ENCODE measurements at places on chromosomes 16 and 17. TPM values are rescaled to one million over a fixed set of nuclear protein-coding genes. Genes with fewer than 3 reads are reported as not detected.

DNA sequence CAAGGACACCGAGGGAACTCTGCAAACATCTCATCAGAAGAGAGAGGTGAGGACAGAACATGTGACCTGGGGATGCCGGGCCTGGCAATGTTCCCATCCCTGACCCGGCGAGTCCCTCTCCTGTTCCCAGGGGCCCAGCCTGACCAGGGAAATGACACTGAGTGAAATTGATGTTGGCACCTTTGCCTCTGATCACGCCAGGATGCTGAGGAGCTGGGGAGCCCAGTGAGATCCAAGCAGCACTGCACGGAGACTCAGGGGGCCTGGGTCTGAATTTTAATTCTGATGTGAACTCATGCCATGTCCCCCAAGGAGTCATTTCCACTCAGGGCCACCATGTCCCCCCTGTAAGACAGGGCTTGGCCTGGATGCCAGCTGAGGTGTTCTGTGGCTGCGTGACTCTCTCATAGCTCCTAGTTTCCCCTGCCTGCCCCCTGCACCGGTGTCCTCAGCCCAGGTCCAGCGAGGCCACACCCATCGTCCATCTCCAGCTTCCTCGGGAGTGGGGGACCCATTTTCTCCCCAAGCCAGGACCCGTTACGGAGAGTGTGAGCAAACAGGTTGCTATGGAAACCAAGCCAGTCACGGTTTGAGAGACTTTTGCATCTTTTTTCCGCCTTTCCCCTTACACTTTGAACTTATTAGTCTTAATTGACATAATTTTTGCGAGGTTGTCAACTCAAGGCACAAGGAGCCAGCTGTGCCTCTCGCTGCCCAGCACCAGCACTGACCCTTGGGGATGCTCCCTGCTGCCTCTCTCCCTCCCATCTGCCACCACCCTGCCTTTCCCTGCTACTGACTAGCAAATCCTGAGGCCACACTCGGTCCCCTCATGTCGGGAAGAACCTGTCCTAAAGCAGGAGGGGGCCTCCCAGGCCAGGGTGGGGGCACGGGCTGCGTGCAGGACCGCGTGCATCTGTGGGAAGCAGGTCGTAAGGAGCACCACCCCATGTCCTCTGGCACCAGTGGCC, 150.0 kb downstream of the SDK2 start:
- no peak for DNase-seq

DNA sequence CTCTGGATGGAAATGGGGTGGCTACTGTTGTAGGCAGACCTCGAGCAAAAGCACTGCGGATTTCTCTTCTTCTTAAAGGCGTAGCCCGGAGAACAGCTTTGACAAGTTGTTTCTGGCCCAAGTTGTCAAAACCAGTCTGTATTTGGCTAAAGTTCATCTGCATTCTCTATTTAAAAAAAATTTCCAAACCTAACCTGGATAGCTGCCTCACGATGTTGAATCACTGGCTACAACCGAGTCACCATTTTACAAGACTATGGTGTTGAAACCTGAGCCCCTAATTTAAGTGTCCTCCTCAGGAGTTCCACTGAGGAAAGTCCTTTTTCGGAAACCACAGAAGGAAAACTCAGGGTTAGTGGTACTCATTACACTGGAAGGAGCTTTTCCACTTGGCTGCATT, 1.5 kb downstream of the SLC16A6 start:
- DNase-seq = no peak

- no peak for DNase-seq
Observed at GRCh38 chr16:63312346-63312745, 1276.1 kb upstream of the CDH8 start.

SLC5A2 gene
- polyA plus RNA-seq = 47.7 TPM

ATP2A1 gene
- polyA plus RNA-seq = 2.6 TPM

- no peak for DNase-seq
Observed at GRCh38 chr16:14289692-14290340, 218.7 kb downstream of the MRTFB start.

TAT gene
- 0.06 TPM for polyA plus RNA-seq

DNA sequence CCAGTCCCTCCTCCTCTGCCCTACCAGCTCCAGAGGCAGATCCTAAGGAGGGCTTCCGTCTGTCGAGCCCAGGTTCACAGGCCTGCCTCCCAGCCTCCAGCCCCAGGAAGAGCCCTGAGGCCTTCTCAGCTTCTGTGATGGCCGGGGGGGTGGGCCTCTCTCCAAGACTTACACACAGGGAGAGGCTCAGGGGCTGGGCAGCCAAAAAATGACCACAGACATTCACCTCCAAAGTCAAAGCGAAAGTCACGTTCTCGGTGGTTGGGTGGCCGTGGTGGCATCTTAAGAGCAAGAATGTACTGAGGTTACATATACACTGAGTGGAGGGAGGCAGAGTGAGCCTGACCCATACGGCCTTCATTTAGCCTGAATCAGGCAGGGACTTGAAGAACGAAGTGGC, 119.1 kb downstream of the CCDC182 start:
- DNase-seq = no peak

GRCh38 chr17:14138649-14139048, 69.3 kb downstream of the COX10 start:
- no peak for DNase-seq

GRCh38 chr16:50899951-50900350, 158.1 kb downstream of the CYLD start:
- DNase-seq = no peak

SNTB2 gene
- 12.8 TPM for polyA plus RNA-seq

DNA sequence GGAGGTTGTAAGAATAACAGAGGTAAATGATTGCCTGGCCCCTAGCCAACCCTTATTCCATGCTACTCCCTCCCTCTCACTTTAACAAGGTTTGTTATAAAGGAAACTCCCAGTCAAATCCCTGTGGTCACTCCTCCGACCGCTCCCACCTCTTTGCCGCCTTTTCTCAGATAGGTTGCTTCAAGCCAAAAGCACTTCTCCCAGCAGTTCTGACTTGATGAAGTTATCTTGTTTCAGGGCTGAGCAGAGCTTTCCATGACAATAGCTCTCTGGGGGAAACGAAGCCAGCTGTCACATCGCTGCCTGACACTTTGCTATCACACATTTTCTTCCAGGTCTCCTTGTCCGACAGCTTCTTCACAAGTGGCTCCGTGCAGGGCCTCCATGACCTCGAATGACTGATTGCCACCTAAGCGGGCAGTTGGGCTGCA, 278.6 kb downstream of the HAPSTR1 start:
- no peak for DNase-seq

DNA sequence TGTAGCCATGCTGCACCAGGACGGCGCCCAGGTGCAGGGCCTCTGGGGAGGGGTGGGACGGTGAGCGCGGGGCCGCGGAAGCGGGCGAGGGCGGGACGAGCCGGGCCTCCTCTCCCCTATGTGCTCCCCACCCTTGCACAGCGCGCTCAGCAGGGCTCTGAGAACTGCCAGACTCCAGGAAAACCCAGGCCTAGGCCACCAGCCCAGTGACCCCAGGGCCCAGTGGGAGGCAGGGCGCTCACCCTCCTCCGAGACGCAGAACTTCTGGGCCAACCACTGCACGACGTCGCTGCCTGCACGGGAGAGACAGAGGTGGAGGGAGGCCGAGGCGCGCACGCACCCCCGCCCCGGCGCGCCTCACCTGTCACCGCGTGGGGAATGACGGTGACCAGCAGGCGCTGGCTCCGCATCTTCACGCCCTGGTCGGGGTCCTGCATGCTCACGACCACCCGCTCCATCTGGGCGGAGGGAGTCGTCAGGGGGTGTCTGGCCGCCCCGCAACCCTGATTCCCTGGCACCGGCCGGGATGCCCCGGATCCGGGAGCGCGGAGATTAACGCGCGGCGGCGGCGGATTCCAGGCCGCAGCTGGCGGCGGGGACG, 603 bp downstream of the RGS11 start:
- DNase-seq = no peak

- no peak for DNase-seq
Observed at GRCh38 chr16:23491490-23492391, 18.6 kb downstream of the GGA2 start.

KRTAP4-1 gene
- polyA plus RNA-seq = not detected

DNA sequence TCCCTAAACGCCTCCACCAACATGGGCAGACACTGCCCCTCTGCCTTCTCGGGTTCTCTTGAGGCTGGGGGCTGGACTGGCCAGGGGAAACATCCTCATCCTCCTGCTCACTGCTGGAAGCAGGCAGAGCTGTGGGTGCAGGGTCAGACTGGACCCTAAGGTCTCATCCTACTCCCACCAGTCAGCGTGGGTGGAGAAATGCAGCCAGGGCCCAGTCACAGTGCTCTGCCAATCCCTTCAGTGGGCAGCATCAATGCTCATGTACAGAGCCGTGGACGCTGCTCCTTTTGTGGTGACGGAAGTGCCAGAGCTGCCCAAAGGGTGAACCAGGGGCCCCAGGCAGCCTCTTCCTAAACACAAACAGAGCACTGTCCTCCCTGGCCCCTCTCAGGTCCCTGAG, 13.4 kb upstream of the TBX2 start:
- DNase-seq = no peak

SLC16A13 gene
- 3.9 TPM for polyA plus RNA-seq

- DNase-seq = no peak
Observed at GRCh38 chr16:8436931-8437330, 153.4 kb downstream of the TMEM114 start.

NPIPA8 gene
- 63.5 TPM for polyA plus RNA-seq

- DNase-seq = no peak
Observed at GRCh38 chr17:59370593-59371299, 39.3 kb downstream of the YPEL2 start.

DNA sequence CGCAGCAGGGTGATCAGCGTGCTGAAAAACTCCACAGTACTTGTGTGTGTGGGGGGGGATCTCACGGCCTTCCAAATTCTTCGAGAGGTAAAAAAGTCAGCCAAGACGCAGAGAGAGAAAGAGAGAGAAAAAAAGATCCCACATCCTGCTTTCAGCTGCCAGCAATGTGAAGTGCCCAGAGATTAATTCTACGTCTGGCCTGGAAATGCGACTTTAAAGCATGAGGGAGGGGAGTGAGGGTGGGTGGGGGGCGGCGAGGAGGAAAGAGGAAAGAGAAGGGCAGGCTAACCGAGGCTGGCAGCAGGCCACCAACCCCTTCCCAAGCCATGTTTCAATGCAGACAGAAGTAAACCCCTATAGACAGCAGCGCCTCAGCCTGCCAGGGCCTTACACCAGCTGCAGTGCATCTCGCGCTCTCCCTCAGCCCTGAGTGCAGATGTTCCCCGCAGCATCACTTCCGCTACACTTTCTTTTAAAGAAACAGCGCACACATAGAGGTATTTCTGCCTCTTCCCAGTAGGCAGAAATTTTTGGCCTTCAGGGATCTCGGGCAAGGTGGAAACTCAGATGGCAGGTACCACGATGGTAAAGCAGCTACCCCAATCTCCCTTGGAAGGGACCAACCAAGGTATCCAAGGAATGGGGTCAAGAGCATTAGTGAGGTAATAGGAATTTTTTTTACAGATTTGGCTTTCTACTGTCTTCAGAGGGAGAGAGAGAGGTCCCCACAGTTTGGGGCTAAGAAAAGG, 87.8 kb downstream of the SMG6 start:
- DNase-seq = peak; percentile 74

PKMYT1 gene
- polyA plus RNA-seq = 20.6 TPM

TMEM235 gene
- not detected for polyA plus RNA-seq

GRCh38 chr17:740240-741017, 8.0 kb downstream of the TLCD3A start:
- DNase-seq = no peak

DNA sequence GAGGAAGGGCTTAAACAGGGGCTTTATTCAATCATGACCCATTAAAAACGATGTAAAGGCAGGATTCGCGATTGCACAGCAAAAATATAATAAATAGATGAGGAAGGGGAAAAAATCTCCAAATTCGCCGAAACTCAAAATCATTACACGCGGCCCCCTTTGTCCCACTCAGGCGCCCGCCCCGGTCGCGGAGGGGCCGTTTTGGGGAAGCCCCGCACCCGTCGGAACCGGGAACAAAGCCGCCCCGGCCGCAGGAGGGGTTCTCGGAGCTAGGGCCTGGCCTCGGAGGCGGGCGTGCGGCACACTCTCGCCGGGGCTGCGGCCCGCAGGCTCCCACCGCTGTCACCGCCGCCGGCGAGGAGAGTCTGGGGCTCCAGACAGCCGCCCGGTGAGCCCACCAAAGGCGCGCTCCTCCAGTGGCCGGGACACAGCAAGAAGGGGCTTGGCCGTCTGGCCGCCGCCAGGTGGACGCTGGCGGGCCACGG, 521 bp downstream of the C16orf87 start:
- peak; percentile 37 for DNase-seq

DNA sequence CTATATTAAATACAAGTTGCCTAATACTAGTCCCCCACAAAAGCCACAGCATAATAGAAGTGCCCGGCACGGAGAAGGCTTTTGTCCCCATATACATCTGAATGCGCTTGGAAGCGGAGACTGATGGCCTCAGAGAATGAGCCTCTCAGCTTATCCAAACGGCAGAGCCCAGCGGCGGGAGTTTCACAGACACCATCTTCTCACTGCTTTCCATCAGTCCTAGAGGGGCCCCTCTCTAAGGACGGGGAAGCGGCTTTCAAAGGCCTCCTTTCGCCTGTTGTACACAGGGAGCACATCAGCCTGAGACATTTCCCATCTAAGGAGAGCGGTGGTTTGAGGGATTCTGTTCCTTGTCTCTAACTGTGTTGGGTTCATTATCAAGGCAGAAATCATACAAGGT, 16.9 kb downstream of the NXN start:
- no peak for DNase-seq

ZNF747 gene
- 10.3 TPM for polyA plus RNA-seq

DNA sequence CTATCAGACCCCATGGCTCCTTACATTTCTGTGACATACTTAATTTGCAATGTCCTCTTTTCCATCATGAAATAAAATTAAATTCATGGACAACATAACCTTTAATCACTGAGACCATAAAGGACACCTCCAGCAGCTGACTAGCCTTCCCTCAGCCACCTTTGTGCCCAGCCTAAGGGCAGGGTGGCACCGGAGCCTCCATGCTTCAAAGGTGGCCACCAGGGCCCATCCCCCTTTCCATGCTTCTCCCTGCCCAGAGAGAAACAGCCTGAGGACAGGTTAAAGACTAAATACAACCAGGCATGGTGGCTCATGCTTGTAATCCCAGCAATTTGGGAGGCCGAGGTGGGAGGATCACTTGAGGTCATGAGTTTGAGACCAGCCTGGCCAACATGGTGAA, 94.3 kb downstream of the ADCY9 start:
- DNase-seq = no peak

TNK1 gene
- polyA plus RNA-seq = 5.4 TPM

NPIPA1 gene
- polyA plus RNA-seq = 173 TPM
